Activated T-helper 1 cell treated with anti-CD3 and anti-CD28 coated beads, Interleukin-12 subunit alpha, Interleukin-12 subunit beta, Interleukin-2, Interleukin-4 antibody, amounts not matched to agents 30 ng/mL and 10 ng/mL and 1 ng/mL, durations not matched to agents 14 hours and 24 hours and 36 hours (primary cell): ENCODE measurements at places on chromosomes 1 and 21. TPM values are rescaled to one million over a fixed set of nuclear protein-coding genes. Genes with fewer than 3 reads are reported as not detected.
A peak's percentile ranks its signal among the peaks of the same experiment; 100 is the strongest.

GRCh38 chr1:246159279-246160227 is 347.5 kb downstream of the SMYD3 start:
- DNase-seq, result no peak
- no peaks in the 10 kb centered on the region for H3K36me3 ChIP-seq
- H3K4me3 ChIP-seq, result no peak overlapping the region

- H3K27me3 ChIP-seq, result peaks cover 43% of the 10 kb centered on the region
- H3K4me3 ChIP-seq, result peak overlapping the region; percentile 82
- H3K4me1 ChIP-seq, result peaks cover 13% of the 10 kb centered on the region
- DNase-seq, result no peak
Observed at GRCh38 chr1:39789571-39790110, 976 bp upstream of the BMP8B start.

DNA sequence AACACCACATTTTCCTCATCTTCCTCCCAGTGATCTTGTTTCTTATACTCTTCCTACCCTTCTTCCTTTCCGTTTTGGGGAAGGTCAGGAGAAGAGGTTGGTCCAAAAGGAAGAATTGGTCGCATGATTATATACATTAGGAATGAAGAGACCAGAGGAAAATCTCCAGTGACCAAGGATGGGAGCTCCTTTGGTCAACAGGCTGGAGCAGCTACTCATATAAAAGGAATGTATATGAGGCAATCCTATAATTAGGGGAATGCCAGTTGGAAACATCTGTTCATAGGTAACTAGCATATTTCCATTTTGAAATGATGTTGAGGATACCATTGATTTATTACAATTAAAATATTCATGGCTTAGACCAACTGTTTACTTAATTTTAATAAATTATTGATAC is 114.5 kb downstream of the LRRC40 start:
- no peaks in the 10 kb centered on the region for H3K36me3 ChIP-seq
- DNase-seq, result no peak
- no peak overlapping the region for H3K4me3 ChIP-seq
- no peaks in the 10 kb centered on the region for H3K27me3 ChIP-seq

DNA sequence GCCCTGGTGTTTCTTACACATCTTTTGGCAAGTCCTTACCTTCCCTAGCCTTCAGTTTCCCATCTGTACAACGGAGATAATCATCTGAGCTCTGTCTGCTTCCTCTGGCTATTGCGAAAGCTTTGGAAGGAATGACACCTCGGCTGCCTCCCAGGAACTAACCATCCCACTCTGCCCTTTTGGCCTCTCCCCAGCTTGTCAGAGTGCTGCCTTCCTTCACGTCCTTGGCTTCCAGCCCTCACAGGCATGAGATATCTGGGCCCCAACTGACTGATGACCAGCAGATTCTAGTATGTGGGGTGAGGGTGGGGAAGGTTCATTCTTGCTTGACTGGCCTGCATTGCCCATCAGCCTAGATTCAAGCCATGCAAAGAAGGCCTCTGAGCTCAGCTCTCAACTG is 253.1 kb upstream of the FGGY start:
- H3K4me3 ChIP-seq, result no peak overlapping the region
- H3K4me1 ChIP-seq, result peaks cover 87% of the 10 kb centered on the region
- no peaks in the 10 kb centered on the region for H3K27me3 ChIP-seq

DNA sequence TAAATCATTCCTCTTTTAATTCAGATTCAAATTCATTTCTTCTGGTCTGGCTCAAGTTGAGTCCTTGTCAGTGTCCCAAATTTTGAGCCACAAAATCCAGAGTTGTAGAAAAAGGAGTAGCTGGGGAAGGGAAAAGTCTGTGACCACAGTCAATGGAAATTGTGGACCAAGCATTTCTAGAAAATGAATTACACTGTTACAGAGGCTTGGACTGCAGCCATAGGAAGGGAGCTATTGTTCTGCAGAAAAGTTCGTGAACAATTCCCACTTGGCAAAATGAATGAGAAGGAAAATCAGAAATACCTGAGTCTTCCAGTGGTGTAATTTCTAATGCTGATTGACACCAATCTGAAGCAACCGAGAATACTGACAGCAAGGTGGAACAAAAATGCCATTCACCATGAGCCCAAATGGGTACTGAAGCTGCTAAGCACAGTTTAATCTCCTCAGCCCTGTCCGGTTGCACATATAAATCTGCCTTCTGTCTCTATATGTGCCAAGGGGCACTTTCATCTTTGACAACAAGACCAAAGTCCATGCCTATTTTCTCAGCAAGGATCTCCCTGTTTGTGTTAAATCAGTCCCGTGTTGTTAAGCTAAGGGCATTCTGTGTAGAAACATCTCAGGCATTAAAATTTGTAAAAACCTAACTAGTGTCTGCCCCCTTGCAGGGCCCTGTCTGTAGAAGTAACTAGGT is 51.3 kb downstream of the TEX35 start:
- no peaks in the 10 kb centered on the region for H3K4me1 ChIP-seq
- no peaks in the 10 kb centered on the region for H3K36me3 ChIP-seq
- DNase-seq, result no peak
- H3K27me3 ChIP-seq, result peaks cover 4% of the 10 kb centered on the region

- H3K36me3 ChIP-seq, result no peaks in the 10 kb centered on the region
- no peak overlapping the region for H3K4me3 ChIP-seq
- H3K27me3 ChIP-seq, result peaks cover 6% of the 10 kb centered on the region
- DNase-seq, result no peak
- no peak overlapping the region for H3K27ac ChIP-seq
- H3K4me1 ChIP-seq, result peaks cover 8% of the 10 kb centered on the region
Observed at GRCh38 chr1:111538343-111539025, 35.1 kb upstream of the ADORA3 start.

GRCh38 chr1:168468822-168469221 is 75.0 kb downstream of the XCL2 start:
- H3K4me3 ChIP-seq, result no peak overlapping the region
- H3K27me3 ChIP-seq, result no peaks in the 10 kb centered on the region
- no peak overlapping the region for H3K27ac ChIP-seq

DNA sequence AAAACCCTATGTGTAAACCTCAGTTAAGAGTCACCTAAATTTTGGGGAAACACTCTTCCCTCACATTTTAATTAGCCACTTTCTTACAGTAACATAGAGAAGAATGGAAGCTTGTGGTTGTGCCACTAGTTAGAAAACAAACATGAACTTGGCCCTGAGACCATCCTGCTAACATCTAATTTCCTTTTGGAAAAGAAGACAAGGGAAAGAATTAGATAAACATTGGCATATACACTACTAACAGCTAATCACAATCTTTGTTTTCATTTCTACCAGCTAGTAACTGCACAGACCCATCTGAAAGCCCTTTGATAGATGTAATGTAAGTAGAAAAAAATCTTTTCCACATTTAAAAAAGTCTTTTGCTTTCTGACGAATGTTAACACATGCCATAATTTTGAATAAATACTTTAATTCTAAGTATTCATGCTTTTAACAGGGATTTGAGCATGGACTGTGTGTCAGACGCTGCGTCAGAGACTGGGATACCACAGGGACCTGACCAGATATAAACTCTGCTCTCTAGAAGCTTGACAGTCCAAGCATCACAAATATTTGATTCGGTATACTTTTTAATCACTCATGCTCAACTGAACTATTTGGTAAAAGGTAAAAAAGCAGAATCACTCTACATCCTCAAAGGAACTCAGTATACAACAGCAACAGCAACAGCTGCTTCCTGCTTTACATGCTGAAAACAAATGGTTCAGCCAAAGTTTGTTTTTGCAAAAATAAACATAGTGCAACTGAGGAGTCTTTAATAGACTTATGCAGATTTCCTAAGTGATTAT is 30.2 kb downstream of the DPH5 start:
- DNase-seq, result no peak
- H3K27ac ChIP-seq, result no peak overlapping the region
- H3K27me3 ChIP-seq, result no peaks in the 10 kb centered on the region
- H3K36me3 ChIP-seq, result peaks cover 46% of the 10 kb centered on the region

DNA sequence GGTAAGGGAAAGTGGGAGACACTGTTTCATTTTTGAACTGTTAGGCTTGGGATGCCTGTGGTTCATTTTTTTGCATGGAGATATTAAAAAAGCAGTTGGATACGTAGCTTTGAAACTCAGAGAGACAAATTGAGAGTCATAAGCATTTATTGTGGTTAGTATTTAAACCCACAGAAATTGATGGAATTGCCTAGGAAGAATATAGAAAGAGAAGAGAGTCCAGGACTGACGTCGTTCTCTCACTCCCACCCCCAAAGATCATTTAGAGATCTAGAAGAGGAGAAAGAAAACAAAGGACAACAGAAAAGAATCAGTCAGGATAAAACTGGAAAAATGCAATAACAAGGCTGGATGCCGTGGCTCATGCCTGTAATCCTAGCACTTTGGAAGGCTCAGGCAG is 73.2 kb upstream of the BMP8A start:
- H3K4me3 ChIP-seq, result no peak overlapping the region
- peak overlapping the region; percentile 16 for H3K27ac ChIP-seq
- H3K27me3 ChIP-seq, result no peaks in the 10 kb centered on the region
- peaks cover 24% of the 10 kb centered on the region for H3K36me3 ChIP-seq
- no peak for DNase-seq
- peaks cover 5% of the 10 kb centered on the region for H3K4me1 ChIP-seq

DNA sequence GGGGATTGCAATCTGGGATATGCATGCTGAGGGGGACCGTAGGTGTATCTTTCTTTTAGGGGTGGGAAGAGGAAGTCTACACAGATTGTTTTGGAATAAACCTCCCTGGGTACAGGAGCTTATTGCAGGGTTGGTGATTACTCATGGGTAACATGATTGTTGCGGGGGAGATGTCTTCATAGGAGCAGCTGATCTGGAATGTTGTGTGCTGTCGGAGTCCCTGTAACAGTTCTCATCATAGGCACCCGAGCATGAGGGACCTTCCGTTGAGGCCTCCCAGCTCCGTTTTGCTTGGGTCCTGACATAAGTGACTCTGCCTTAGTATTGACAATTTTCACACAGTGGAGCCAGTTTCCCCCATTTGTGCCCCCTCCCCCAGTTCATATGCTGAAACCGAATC is 4.2 kb upstream of the PRXL2B start:
- H3K27ac ChIP-seq, result peak overlapping the region; percentile 45
- H3K4me1 ChIP-seq, result peaks cover 74% of the 10 kb centered on the region
- DNase-seq, result no peak
- peaks cover 6% of the 10 kb centered on the region for H3K36me3 ChIP-seq
- H3K4me3 ChIP-seq, result no peak overlapping the region
- H3K27me3 ChIP-seq, result no peaks in the 10 kb centered on the region

DNA sequence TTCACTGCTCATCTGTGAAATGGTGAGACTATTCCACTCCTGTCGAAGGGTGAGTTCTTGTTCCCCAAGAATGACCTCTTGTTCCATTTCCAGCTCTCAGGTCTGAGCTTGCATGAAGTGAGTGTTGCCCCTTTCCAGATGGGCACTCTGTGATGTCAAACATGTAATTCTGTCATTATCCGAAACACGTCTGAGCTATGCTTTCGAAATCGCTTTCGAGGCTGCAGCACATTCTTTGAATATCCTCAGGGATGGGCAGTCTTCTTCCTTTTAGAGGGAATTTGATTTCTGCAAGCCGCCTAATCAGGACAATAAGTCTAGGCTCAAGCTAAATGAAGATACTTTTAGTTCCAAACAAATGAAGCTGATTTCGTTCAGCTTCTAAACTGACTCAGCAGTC is 15.1 kb downstream of the NFASC start:
- H3K4me1 ChIP-seq, result no peaks in the 10 kb centered on the region
- H3K27ac ChIP-seq, result no peak overlapping the region
- no peak overlapping the region for H3K4me3 ChIP-seq

DNA sequence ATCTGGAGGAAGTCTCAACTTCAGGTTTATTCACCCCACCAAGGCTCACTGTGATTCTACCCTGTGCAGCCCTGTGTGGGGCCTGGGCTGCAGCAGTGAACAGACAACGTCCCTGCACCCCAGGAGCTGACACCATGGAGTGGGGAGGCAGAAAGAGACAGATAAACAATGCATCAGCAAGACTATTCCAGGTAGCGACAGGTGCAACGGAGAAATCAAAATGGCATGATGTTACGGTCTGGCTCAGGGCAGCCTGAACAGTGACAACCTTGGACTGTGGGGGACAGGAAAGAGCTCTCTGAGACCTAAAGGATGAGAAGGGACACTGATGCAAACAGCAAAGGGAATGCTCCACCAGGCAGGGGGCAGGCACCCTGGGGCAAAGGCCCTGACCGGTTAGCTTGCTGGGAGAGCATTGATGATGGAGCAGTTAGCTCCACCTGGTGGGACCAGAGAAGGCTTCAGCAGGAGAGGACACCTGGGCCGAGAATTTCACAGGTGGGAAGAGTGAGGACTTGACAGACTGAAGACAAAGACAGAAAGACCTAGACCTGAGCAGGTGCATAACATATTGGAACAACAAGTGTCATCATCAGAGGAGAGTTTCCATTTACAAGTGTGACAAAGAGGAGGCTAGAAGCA is 589.9 kb downstream of the MATN1 start:
- H3K27ac ChIP-seq, result no peak overlapping the region
- no peaks in the 10 kb centered on the region for H3K36me3 ChIP-seq
- no peak for DNase-seq
- no peaks in the 10 kb centered on the region for H3K4me1 ChIP-seq

GRCh38 chr1:222331340-222331739 is 216.6 kb downstream of the HHIPL2 start:
- no peaks in the 10 kb centered on the region for H3K4me1 ChIP-seq
- H3K27ac ChIP-seq, result no peak overlapping the region
- no peaks in the 10 kb centered on the region for H3K36me3 ChIP-seq
- no peaks in the 10 kb centered on the region for H3K27me3 ChIP-seq
- DNase-seq, result no peak

NR1I3 gene
- total RNA-seq, result not detected in 2 replicates

COL9A2 gene
- total RNA-seq, result 20.4 and 22.3 TPM in 2 replicates

IGSF9 gene
- not detected in 2 replicates for total RNA-seq

C1orf141 gene
- total RNA-seq, result not detected in 2 replicates

GJA8 gene
- not detected in 2 replicates for total RNA-seq

PTPN7 gene
- 584 and 597 TPM in 2 replicates for total RNA-seq

PRAMEF7 gene
- not detected in 2 replicates for total RNA-seq

AVPR1B gene
- not detected in 2 replicates for total RNA-seq

COL6A1 gene
- 0.42 and 0.62 TPM in 2 replicates for total RNA-seq

CASP9 gene
- 19.5 and 21.0 TPM in 2 replicates for total RNA-seq
